AG04450 (cell line): ENCODE measurements at places on chromosomes 4 and X.
A peak's percentile ranks its signal among the peaks of the same experiment; 100 is the strongest.

- DNase-seq = no peak
Measured at GRCh38 chr4:101933855-101934254, 143.3 kb downstream of the BANK1 start.

GRCh38 chr4:89482251-89482650 lies 174.7 kb upstream of the GPRIN3 start:
- no peak for DNase-seq

GRCh38 chr4:93828995-93829819 lies 654 bp downstream of the ATOH1 start:
- DNase-seq = no peak

DNA sequence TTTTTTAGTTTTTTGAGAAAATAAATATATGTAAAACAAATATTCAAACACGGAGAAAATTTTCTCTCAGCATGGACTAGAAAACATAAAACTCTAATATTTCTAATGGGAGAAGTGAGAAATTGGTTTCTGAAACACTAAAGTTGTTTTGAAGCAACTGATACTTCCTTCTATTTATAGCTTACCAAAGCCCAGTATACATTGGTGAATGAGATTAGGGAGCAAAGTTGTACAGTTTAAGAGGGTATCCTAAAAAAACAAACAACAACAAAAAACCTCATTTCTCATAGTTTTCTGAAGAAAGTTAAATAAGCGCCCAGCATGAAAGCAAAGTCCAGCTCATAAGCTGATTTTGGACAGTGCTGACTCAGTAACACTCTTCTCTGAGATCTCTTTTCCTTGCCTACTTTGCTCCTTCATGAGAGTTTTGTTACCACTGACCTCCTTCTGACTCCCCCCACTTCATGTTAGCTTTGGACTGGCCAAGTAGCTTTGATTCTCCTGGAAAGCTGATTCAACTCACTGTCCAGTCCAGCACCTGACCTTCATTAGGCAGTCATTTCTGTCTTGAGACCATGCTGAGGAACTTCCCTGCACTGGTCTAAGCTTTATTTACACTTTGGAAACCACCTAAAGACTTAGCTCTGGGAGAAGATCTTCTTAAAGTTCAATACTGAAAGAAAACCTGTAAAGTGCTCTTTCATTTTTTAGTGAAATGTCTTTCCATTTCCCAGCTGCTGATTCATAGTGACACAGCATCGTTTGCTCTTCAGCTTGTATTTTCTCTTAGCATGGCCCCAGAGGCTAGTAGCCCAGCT lies 21.8 kb upstream of the P2RY10 start:
- DNase-seq = no peak

GRCh38 chr4:123398066-123398852 lies 1.7 kb downstream of the SPRY1 start:
- DNase-seq = no peak

DNA sequence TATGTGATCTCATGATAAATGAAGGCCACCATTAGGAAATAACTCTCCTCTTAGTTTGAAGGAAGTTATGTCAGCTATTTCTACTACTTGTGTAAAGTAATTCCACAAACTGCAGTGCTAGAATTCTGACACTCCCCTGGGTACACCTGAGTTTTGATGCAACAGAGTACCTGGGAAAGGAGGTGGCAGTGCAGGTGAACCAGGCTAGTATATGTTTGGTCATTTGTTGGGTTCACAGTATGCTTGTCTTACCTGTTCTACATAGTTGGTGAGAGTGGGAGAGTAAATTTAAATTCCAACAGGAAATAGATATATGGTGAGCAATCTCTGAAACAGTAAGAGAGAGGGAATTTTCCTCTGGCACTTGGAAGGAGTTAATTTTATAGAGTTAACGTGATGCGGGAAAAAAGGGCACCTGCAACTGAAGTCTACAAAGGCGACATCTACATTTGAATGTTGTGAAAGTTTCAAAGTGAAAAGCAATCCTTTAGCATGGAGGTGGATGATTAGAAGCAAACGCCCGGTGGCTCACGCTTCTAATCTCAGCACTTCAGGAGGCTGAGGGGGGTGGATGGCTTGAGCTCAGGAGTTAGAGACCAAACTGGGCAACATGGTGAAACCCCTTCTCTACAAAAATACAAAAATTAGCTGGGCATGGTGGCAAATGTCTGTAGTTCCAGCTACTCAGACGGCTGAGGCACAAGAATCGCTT lies 8.3 kb upstream of the SLC10A6 start:
- DNase-seq = no peak

- DNase-seq = no peak
Measured at GRCh38 chrX:40700640-40701342, 34.6 kb downstream of the MED14 start.

DNA sequence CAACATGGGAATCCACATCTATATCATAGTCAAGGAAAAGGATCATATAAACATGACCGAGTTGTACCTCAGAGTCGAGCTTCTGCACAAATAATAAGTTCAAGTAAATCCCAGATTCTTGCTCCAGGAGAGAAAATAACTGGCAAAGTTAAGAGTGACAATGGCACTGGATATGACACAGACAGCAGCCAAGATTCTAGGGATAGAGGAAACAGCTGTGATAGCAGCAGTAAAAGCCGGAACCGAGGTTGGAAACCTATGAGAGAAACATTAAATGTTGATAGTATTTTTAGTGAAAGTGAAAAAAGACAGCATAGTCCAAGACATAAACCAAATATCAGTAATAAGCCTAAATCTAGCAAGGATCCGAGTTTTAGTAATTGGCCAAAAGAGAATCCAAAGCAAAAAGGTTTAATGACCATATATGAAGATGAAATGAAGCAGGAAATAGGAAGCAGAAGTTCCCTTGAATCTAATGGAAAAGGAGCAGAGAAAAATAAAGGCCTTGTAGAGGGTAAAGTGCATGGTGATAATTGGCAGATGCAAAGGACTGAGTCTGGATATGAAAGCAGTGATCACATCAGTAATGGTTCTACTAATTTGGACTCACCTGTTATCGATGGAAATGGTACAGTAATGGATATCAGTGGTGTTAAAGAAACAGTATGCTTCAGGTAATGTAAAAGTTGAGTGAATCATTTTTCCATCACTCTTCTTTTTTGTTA lies 50.4 kb downstream of the FABP2 start:
- DNase-seq = no peak

DNA sequence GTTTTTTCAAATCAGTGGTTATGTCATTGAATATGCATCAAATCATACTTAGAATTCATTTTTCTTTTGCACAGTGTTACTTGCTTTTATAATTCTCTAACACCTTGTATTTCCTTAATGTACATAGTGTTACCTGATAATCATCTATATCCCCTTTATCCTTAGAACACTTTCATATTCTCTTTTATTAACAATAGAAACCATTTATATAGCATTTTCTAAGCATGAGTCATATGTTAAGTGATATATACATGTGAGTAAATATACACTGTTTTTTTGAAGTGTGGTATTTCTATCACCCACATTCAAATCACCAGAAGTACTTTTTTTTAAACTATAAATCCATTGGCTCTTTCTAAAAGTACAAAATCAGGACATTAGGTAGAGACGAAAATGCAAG lies 15.3 kb downstream of the EPHA5 start:
- no peak for DNase-seq

DNA sequence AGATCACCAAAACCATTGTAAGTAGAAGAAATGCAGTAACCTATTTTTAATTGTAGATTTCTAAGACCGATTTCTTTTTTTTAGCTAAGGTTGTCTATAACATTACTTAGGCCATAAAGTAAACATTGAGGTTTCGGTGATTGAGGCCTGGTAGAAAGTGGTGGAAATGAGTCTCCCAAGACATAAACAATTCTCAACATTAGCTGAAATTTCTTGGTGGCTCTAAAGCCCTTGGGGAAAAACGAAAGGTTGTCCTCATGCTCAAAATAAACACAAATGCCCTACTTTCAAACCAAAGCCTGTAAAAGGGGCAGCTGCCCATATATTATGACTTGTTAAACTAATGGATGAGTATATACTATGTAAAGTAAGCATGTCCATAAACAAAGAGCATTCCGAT lies 98.8 kb downstream of the SCFD2 start:
- DNase-seq = peak; percentile 27

GRCh38 chrX:118524344-118524743 lies 28.7 kb downstream of the DOCK11 start:
- DNase-seq = no peak

DNA sequence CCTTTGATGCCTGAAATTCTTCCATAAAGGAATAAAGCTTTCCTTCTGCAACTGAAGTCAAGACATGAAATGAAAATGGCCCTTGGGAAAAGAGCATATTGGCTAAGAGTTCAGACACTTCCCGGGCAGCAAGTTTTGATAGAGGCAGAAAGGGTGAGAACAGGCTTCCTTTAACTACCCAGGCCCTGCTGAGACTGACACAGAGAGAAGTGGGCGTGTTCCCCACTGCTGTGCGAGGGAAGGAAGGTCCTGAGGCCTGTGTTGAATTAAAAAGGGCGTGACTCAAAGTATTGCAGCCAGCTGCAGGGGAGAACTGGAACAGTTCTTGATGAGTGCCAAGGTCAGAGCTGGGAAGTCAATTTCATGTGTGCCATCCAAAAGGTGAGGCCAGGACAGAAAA lies 33.9 kb upstream of the ADGRG2 start:
- no peak for DNase-seq

DNA sequence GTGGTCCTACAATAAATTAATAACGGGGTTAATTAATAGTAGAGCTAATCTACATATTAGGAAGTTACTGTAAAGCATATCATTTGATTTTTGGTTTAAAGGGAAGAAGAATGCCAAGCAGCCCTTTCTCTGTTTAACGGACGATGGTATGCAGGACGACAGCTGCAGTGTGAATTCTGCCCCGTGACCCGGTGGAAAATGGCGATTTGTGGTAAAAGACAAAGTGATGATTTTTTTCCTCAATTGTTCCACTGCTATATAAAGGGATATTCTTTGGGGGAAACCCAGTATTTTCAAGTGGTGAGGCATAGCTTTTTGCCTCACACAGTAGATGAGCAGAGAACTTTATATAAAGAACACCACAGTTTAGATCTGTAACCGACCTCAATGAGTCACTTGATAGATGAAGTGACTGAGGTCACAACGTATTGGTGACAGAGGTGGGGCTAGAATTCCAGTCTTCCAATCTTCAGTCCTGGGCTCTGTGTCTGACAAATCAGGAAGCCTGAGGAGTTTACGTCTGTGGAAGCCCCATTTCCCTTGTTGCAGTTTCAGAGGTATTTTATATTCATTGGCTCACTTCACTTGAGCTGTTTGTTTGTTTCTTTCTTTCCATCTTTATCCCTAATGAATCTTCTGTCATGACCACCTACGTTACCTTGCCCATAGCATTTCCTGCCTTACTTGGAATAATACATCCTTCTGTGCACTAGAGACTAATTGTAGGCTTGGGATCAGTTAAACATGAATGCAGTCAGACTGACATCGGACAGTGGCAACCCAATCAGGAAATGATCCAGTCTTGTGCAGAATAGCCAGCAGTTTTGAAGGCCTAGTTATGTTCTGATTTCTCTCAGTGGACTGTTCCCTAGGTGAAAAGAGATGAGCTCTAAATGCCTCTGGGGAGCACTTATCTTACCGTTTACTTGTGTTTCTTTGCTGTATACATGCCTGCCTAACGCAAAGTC lies 30.1 kb downstream of the ZRSR2 start:
- no peak for DNase-seq

DNA sequence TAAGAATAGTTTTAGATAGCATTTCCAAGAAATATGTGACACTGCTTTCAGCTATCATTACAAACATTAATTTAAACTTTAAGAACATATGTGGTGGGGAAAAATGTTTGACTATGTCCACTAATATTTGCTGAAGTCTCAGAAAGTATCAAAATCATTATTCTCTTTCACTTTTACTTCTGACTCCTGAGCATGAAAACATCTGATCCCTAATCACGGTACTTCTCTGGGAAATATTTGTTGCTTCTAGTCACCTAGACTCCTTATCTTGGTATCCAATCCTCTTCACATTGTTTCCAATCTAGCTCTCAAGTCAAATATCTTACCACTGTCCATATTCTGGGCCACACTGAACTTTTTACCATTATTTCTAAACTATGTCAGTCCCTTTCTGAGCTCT lies 10.8 kb downstream of the NUDT6 start:
- no peak for DNase-seq

- DNase-seq = no peak
Measured at GRCh38 chr4:2126309-2127043, 67.3 kb downstream of the NAT8L start.

- no peak for DNase-seq
Measured at GRCh38 chrX:14837155-14837554, 35.7 kb downstream of the FANCB start.

DNA sequence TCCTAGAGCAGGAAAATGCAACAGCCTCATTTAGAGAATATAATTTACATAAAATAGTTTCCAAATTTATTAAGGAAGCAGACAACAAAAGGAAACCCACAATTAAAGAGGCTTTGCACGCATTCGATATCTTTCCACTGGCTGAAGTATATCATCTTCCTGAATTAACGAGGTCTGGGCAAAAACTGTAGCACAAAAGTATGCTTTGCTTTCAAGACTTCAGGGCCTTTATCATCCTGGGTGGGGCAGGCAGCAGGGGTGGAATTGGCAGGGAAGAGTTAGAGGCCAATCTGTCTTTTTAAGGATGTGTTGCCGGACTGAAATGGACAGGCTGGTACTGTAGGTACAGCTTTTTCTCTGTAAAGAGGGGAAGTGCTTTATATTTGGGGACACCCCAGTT lies 17.0 kb upstream of the STX18 start:
- no peak for DNase-seq

DNA sequence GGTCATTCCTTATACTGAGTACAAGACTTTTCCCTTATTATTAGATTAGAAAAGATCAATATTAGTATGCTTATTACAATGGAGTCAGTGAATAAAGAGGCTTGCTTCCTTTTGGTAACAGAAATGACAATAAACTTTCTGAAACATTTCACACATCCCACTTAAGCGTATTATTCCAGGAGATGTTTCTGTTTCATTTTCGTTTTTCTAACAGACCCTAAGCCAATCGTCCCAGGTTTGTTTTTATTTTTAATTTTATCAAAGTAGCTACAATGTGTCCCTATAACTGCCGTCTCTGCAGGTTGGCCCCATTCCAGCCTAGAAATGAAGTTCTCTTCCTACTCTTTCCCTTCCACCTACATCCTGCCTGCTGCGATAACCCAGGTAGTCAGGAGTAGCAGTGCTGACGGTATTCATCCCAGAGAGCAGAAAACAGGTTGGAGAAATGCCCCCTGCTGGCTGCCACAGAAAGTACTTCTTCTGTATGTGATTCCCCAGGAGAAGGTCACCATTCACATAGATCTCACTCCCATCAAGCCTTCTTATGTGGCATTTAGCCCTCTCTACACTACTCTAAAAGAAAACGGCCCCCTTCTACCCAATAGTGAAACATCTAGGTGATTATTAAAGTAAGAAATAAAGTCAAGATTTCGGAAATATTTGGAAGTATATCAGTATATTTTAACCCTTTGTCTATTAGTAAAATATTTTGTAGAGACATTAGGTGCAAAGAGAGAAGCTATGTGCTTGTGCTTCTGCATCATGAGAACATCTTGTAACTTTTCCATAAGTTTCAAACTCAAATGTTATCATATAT lies 40.4 kb downstream of the ENPEP start:
- no peak for DNase-seq

DNA sequence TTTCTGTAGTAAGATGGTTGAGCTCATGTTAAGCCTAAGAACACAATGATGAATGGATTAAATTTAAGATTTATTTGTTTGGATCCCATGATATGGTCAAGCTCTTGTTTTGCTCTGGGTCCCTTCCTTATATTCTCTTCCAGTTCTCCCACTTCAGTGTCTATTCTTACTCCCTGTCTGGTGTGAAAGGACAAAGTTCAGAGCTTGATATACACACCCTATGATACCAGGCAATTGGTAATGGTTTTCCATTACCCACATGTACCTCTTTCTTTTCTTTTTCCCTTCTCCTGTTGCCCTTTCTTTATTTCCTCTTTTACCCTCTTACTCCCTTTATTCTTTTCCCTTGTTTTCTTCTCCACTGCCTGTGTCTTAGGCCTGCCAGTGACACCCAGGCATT lies 223.6 kb downstream of the RAPGEF2 start:
- DNase-seq = no peak
